ENCODE measurements at places on chromosomes 7 and 10. TPM values are rescaled to one million over a fixed set of nuclear protein-coding genes. Genes with fewer than 3 reads are reported as not detected.

Gene PRR15
- total RNA-seq = not detected

DNA sequence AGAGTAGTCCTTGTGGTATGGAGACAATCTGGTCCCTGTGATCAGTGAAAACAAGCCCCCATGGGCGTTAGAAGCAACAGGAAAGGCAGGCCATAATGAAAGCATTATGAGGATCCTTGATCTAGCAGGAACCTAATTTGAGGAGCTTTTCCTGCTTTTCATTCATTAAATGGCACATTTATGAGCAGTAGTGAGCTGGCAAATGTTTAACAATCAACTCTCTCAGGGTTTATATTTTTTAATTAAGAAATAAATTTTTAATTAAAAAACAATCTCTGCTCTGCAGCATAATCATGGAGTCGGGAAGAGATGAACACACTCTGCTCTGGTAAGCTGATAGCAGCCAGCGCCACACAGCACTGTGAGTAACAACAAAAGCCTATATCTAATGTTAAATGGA, 11.3 kb upstream of the NEBL start:
- no peak for DNase-seq

DNA sequence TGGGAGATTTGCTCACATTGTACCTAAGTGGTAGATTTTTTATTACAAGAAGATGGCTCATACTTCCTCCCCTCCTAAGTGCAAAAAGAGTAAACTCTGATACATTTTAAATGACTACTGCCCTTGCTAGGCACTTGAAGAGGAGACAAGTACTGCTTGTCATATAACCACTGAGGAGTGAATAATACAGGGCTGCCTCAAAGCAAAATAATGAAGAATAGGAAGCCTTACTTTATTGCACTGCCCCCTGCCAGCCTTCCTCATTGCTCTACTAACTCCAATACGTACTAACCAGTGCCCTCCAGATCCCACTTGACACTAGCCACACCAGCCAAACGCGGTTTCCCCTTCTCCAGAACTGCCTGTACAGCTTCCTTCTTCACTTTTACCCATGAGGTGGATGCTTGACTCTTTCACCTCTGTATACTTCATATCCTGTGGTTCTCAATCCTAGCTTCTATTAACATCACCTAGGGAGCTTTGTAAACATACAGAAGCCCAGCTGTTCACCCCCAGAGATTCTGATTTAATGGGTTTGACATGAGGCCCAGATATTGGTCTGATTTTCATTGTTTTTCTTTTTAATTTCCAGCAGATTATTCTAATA, 11.7 kb upstream of the MTERF1 start:
- DNase-seq = no peak

DNA sequence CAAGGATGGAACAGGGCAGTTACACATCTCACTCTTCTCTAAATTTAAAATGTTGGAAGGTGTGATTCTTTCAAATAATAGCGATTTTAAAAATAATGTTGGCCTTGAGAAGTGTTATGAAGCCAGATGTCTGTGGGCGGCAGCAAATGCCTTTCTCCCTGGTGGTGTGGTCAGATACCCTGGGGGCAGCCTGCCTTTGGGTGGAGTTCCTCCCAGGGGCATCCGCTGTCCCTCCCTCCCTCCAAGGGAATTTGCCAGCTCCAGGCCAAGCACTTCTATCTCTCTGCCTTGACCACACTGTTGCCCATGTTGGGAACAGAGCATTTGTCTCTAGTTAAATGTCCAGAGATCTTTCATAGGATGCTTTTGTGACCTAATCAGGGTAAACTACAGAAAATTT, 121.4 kb downstream of the POU6F2 start:
- DNase-seq = no peak

- DNase-seq = no peak
Measured at GRCh38 chr10:70674560-70675495, 2.5 kb downstream of the ADAMTS14 start.
